ENCODE measurements at places on chromosomes 16 and 17. TPM values are rescaled to one million over a fixed set of nuclear protein-coding genes. Genes with fewer than 3 reads are reported as not detected.

- DNase-seq = no peak
Observed at GRCh38 chr17:36773039-36773438, 164.2 kb upstream of the LHX1 start.

DNA sequence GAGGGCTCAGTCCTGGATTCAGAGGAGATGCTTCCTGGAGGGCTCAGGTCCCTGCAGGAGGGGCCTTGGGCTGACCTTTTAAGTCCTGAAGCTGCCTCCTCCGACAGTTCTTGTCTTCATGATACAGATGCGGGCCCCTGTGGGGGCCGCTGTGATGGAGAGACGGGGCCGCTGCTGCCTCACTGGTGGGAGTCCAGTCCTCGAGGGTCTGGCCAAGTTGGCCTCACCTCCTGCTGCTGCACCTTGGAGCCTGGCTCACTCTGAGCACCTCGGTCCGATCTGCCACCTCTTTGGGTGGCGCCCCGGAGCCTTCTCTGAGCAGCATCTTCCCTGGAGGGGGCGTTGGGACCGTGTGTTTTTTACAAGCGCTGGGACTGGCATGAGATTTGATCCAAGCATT is 79.1 kb downstream of the KLHDC4 start:
- no peak for DNase-seq

- DNase-seq = no peak
Observed at GRCh38 chr17:72397687-72398086, 276.9 kb downstream of the SOX9 start.

- DNase-seq = peak; percentile 43
Observed at GRCh38 chr17:62627219-62627903, at the start of gene MRC2. Gene MRC2 (plus strand): TSS chr17:62627670. CDS start chr17:62627803, 133 bp downstream.

DNA sequence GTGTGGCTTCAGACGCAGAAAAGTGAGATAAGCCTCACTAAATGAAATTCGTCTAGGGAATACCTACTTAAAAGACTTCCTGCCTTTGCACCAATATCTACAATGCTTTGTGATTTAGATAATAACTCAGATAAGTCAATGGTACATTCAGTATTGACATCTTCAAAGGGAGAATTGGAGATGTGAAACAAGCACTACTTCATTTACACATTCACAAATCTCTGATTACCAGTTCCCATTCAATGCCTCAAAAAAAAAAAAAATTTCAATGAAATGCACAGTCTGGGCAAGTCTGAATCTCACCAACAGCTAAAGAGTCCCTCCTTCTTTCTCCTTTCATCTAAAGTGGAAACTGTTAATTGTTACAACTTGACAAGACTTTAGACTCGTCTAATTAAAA is 3.7 kb downstream of the PHF12 start:
- no peak for DNase-seq

- DNase-seq = no peak
Observed at GRCh38 chr17:83054518-83055125, 24.8 kb upstream of the METRNL start.

GRCh38 chr17:269616-270514 is 82.7 kb downstream of the RPH3AL start:
- no peak for DNase-seq

DNA sequence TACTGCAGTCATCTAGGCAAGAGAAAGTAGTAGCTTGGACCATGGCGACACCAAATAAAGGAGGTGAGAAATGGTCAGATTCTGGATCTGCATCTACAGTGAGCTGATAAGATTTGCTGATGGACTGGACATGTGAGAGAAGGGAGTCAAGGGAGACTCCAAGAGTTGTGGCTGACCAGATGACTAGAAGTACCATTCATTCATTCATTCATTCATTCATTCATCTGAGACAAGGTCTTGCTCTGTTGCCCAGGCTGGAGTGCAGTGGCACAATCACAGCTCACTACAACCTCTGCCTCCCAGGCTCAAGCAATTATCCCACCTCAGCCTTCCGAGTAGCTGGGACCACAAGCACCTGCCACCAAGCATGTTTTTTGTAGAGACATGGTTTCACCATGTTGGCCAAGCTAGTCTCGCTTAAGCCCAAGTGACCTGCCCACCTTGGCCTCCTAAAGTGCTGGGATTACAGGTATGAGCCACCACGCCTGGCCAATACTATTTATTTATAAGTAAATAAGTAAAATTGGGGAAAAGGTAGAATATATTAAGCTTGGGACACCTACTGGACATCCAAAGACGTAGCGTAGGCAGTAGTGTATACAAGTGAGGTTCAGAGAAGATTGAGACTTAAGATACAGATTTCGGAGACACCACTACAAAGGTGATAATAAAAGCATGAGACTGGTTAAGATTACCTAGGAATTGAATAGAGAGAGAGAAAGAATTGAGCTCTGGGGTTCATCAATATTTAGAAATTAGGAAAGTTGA is 15.7 kb upstream of the RNF43 start:
- no peak for DNase-seq

DNA sequence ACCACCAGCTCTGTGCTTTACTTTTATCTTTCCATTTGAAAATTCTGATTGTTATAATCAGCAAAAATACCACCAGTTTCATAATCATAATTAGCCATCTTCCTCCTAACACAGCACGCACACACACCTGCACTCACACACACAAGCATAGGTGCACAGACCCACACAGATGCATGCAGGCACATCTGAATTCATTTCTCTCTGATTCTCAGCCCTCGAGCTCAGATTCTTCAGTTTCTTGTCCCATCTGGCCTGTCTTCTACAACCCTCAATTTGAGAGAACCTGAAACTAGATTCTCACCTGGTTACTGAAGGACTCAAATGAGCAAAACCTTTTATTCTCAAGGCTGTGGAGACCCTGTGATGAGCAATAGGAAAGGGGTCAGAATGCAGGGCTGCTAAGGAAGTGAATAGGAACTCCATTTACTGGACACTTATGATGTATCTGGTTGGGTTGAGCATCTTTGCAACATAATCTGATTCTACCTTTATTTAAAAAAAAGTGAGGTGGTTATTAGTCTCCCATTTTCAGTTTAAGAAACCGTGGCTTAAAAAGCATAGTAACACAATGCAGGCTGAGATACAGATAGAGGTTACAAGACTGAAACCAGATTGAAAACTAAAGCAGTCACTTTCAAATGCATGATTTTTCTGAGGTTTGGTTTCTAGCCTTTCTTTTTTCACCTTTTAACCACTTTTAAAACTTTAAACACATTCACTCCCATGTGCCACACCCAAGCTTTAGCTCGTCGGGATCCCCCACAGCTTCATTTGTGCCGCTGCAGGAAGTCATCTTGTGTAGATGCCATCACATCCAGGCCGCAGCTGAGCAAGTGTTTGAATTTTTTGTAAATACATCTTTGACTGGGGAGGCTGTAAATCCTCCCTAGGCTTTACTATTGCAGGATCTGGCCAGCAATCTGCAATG is 9.4 kb downstream of the KRT33A start:
- DNase-seq = peak; percentile 70

- no peak for DNase-seq
Observed at GRCh38 chr17:72719206-72719577, 373.3 kb downstream of the SLC39A11 start.

DNA sequence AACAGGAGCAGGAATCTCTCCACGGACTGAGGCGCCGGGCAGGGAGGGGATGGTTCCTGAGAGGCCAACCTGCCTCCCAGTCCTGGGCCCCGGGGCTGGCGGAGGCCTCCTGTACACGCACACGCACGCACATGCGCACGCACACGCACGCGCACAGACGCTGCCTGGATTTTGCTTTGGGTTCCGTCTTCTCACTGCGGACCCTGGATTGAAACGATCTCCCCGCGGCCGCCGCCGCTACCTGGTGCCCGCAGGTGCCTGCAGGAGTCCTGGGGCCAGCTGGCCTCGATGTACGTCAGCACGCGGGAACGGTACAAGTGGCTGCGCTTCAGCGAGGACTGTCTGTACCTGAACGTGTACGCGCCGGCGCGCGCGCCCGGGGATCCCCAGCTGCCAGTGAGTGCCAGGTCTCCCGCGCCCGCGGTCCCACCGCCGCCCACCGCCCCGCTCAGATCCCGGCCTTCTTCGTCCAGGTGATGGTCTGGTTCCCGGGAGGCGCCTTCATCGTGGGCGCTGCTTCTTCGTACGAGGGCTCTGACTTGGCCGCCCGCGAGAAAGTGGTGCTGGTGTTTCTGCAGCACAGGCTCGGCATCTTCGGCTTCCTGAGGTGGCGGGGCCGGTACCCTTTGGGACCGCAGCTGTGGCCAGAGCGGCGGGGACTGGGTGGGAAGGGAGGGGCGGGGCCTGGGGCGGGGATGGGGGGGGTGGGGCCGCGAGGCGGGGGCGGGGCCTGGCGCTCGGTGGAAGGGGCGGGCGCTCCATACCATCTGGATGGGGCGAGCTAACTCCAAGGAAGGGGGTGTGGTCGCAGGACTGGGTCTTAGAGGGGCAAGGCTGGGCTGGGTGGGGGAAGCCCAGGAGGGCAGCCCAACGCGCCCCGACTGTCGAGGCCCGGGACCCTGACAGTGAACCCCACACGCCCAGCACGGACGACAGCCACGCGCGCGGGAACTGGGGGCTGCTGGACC is 12.3 kb downstream of the CES4A start:
- DNase-seq = peak; percentile 71

- DNase-seq = no peak
Observed at GRCh38 chr16:31274831-31275816, 15.3 kb downstream of the ITGAM start.

- no peak for DNase-seq
Observed at GRCh38 chr17:78266231-78266631, 34.8 kb downstream of the TMEM235 start.

GRCh38 chr17:59845595-59846393 is 46.9 kb downstream of the TUBD1 start:
- peak; percentile 37 for DNase-seq

DNA sequence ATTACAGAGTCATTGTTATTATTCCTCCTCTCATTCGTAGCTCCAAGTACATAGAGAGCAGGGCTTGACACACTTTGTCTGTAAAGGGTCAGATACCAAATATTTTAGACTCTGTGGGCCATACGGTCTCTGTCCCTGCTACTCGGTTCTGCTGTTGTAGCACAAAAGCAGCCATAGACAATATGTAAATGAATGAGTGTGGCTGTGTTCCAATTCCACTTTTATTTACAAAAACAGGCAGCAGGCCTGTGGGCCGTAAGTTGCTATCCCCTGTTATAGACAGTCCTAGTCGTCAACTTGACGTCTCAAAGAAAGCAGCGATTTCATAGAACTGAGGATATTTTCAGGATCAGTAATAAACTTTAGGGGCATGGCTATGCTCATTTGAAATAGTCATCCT is 161.6 kb downstream of the MSI2 start:
- DNase-seq = no peak

- DNase-seq = no peak
Observed at GRCh38 chr17:1904273-1905182, 74.7 kb downstream of the RPA1 start.

GRCh38 chr16:65817066-65817465 is 549.4 kb upstream of the CDH5 start:
- no peak for DNase-seq

Gene CLEC10A
- total RNA-seq = not detected

Gene ANKRD40CL
- not detected for total RNA-seq

Gene PMFBP1
- total RNA-seq = 1.8 TPM

Gene TP53TG3C
- not detected for total RNA-seq

Gene COL1A1
- total RNA-seq = 0.50 TPM

Gene IL34
- total RNA-seq = not detected

Gene TBC1D28
- total RNA-seq = not detected

Gene TMC5
- total RNA-seq = 0.53 TPM

Gene PERCC1
- not detected for total RNA-seq

Gene APPBP2
- 34.9 TPM for total RNA-seq

Gene TMEM238L
- total RNA-seq = not detected

Gene STXBP4
- total RNA-seq = 4.7 TPM

Gene CHMP6
- total RNA-seq = 31.6 TPM

Gene TMEM88
- 1.5 TPM for total RNA-seq

Gene SLFN12L
- 103 TPM for total RNA-seq

Gene CYB5D1
- 7.5 TPM for total RNA-seq

Measured in activated CD4-positive, alpha-beta memory T cell treated with anti-CD3 and anti-CD28 coated beads, Interleukin-2, amount 10 ng/mL, durations not matched to agents 7 days and 5 days (primary cell).